ENCODE measurements at places on chromosomes 3 and 15.

DNA sequence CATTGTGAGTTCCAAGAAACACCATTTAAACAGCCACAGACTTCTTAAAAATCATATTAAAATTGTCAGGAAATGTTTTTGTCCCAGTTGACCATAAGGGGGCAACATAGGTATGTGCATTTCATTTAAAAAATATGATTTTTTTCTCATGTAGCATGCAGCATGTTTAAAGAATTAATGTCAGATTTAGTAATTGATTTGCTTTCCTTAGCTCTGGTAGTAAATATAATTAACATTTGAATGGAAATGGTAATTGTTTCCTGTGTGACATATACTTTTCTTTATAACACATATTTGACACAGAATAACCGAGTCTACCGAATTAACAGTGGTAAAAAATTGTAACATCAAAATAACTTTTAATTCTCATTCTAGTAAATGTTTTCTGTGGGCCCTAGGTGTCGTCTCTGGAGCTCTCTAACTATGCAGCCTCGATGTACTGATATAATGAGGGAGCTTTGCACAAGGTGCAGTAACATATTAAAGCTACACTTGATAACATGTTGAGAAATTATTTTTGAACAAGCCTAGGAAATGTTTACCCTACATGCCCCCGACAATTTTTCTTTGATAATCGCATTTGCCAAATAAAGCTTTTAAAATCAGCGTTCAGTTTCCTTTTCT, 34.9 kb downstream of the NXPE3 start:
- DNase-seq: no peak

DNA sequence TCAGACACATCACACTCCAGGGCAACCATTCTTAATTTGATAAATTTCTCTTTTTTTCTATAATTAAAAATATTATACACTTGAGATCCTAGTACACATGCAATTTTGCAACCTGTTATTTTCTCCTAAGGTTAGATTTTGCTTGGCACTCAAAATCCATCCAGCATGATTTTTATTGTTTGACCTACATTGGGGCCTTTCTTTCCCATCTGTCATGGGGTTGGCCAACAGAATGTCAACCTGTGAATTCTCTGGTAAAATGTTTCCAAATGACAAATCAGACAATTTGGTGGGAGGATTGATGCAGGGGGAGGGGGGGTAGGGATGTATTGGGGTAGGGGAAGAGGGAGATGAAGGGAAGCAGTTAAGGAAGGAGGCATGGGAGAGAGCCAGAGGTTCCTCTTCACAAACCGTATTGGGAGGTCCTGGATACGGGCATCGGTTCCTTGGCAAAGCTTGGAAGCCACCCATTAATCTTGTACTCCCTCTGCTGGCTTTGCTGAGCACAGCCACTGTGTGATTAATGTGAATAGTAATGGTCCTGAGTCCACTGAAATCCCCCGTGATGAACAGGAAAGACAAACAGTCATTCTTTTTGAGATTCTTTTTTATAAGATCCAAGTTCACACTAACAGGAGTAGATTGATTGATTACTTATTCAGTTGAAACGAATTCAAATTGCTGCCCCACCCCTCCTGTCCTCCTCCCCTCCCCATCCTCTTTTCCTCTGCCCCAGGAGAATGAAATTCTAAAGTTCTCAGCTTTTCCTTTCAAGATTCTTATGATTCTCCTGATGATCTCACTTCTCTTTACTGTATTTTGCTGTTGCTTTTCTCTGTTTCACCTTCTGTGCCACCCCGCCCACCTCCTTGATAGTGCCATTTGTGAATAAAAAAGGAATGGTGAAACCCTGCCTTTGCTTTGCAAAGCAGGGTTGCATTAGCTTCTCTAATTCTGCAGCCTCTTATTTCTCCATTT, 82.2 kb upstream of the SLC25A26 start:
- DNase-seq: peak; percentile 4

- DNase-seq: no peak
Observed at GRCh38 chr3:58867621-58868020, 182.2 kb downstream of the CFAP20DC start.

DNA sequence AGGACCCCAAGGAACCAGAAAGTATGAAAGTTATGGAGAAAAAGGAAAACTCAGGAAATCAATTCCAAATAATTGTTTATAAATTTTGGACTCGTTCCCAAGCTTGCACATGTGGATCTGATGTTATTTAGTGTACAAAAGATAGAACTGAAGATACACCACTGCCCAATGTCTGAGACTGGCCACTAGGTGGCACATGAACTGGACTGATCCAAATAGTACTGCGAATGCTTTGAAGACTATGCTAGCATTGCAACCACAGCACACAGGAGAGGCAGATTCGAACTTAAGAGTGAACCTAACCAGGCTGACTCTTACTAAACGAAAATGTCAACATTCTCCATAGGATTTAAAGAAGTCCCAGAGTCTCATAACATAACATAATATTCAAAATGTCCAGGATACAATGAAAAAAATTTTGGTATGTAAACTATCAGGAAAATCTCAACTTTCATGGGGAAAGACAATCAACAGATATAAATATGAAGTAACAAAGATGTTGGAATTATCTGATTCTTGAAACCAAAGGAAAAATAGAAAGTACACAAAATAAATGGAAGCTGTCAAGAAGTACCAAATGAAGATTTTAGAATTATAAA, 596.7 kb downstream of the FGF12 start:
- DNase-seq: no peak

DNA sequence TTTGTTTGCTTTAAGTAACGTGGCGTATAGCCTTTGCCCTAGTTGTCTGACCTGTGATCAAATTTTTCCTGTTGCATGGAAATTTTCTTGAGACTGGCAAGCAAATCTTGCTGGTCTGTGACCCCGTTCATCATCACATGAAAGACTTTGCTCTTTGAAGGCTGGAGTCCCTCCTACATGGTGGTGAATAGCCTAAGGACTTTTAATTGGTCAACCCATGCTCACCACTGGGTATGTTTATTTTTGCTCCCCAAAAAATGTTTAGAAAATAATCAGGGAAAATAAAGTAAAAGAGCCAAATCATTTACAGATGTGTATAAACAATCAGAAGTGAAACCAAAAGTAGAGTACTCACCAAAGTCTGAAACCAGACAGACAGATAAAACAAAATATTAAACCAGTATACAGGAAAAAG, 1075.3 kb upstream of the ALCAM start:
- DNase-seq: no peak

- DNase-seq: no peak
Observed at GRCh38 chr3:45640091-45640507, 45.5 kb downstream of the LIMD1 start.

DNA sequence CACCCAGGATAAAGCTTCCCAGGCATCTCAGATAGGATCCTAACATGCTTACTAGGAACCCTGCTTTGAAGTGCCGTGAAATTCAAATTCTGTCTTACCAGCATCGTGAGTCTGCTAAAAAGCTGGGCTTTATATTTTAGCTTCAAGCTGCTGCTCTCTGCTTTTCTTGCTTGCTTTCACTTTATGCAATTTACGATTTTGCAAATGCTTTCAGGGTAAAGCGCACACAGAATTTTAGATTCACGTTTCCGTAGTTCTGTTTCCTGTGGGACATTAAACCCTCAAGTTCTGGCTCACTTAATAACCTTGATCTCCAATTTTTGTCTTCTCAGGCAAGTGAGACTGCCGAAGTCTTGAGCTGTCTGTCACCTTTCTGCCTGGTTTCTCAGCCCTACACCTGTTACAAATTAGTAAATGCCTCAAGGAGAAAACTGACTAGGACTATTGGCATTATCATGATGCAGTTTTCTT, 170.5 kb upstream of the TGFBR2 start:
- no peak for DNase-seq

GRCh38 chr3:141660614-141660947, 77.5 kb upstream of the RNF7 start:
- DNase-seq: no peak

DNA sequence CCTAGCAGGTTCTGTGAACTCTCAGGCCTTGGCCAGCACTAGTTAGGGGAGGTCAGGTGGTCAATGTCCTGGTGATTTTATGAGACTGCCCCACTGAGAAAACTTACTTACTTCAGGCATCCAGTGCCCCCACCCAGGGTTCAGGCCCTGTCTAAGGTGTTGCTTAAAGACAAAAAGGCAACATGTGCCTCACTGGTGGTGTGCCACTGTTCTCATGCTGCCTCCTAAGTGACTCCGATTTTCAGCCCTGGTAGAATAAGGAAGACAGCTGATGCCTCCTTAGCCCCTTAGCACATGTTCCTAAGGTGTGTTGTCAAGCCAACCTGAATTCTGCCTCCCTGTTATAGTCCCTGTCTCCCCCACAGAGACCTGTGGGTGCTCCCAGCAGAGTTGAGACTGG, 5.3 kb downstream of the RBM15B start:
- no peak for DNase-seq

GRCh38 chr3:131008326-131008725, 18.3 kb downstream of the ASTE1 start:
- DNase-seq: no peak

- DNase-seq: no peak
Observed at GRCh38 chr3:12815719-12816118, 19.2 kb downstream of the CAND2 start.

DNA sequence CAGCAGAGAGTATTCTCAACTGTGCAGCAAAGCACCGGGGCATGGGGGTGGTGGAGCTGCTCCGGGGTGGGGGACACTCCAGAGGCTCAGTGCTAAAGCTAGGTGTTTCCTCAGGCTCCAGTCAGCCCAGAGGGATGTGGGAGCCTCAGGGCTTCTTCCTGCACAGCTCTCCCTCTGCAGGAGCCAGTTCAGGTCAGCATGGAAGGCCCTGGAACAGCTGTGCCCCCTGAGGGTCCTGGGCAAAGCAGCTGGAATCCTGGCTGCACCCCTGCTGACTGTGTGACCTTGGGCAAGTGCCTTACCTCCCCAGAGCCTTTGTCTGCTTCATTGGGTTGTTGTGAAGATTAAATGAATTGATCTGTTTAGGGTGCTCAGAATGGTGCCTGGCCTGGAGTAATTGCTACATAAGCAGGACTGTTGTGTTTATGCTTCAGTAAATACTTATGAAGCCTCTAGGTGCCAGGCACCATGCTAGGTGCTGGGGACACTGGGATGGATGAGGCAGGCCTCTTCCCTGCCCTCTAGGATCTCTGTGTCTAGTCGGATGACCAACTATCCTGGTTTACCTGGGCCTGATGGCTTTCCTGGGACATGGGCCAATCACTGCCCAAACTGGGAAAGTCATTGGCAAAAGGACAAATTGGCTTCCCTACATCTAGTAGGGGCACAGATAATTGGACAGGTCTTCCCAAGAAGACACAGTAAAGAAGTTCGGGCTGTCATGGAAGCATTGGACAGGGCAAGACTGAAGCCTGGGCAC, 64.2 kb upstream of the LCTL start:
- no peak for DNase-seq
